ENCODE measurements at places on chromosomes 2 and 18.

- DNase-seq = no peak
These were observed 141.4 kb upstream of the PIEZO2 start for GRCh38 chr18:11290786-11291185.

- peak; percentile 49 for DNase-seq
These were observed 566 bp upstream of the CMPK2 start for GRCh38 chr2:6866275-6866671.

DNA sequence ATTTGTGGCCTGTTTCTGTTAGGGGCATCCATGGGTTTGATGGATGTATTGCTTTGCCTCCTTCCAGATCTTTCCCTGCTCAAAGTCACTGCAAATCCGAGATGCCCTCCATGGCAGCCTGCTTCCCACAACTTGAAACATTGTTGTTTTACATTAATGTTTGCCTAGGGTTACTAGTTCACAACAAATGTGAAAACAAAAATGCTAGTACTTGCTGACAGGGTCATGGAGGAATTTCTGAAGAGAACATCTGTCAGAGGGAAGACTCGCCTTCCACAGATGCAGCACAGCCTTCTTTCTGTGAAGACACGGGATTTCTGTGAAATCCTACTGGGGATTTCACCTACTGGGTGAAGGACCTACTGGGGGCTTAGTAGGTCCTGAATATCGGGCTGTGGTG is 260.0 kb upstream of the FN1 start:
- no peak for DNase-seq

- DNase-seq = no peak
These were observed 4.3 kb downstream of the GPR17 start for GRCh38 chr2:127650041-127650784.

- no peak for DNase-seq
These were observed 3.8 kb downstream of the NT5C1B start for GRCh38 chr2:18585526-18585925.

DNA sequence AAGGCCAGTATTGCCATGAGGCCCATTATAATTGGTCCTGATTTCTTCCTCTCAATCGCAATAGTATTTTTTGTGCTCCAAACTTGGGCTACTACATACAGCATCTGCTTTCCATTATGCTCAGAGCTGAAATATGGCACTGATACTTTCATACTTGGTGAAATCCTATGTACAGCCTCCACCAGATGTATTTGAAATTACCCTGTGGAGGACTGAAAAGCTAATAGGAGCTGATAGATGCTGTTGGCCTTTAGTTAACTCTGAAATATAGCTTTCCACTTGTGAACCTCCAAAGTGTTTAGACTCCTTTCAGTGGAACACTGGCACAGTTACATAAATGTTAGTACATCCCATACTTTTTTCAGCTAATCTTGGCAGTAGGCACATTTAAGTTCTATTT is 205.7 kb downstream of the NEDD4L start:
- DNase-seq = no peak

DNA sequence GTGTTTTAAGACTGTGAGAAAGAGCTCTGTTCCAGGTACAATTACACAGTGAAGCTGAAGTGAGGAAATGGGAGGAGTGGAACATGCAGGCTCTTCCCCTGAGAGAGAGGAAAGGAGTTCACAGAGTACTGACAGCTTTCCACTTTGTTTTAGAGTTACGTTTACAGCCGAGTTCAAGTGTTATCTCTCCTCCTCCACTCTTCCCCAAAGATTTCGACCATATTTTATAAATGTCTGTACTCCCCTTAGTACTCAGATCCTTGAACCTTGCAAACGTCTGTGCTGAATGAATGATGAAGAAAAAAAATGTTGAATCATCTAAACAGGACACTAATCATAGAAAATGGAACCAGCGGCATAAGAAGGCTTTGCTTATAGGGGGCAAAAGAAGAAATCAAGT is 121.6 kb downstream of the THADA start:
- no peak for DNase-seq

DNA sequence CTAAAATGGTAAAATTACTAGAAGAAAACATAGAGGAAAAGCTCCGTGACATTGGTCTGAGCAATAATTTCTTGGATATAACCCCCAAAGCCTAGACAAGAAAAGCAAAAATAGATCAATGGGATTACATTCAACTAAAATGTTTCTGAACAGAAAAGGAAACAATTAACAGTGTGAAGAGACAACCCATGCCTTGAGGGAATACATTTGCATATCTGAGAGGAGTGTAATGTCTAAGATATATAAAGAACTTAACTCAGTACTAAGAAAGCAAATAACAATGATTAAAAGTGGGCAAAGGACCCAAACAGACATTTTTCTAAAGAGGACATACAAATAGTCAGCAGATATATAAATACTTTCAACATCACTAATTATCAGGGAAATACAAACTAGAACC is 206.2 kb downstream of the VAPA start:
- no peak for DNase-seq

DNA sequence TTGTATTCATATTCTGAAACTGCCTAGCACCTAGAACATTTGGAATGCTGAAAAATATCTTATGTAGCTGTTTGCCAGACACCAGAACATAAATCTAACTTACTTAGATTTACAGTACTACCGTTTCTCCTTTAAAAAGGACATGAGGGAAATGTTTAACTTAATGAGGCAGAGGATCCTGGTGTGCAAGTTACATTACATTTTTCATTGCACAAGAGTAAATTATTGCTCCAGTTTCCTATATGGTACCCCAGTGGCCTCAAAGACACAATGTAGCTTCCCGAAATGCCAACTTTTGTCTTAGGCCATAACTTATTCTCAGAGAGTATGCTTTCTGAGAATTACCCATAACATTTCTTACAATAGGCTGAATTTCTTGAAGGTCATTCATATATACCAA is 105.5 kb upstream of the DTNA start:
- no peak for DNase-seq

GRCh38 chr2:1484131-1484884 is 71.0 kb downstream of the TPO start:
- DNase-seq = no peak

- no peak for DNase-seq
These were observed 20.6 kb upstream of the ANKRD53 start for GRCh38 chr2:70957798-70958197.

DNA sequence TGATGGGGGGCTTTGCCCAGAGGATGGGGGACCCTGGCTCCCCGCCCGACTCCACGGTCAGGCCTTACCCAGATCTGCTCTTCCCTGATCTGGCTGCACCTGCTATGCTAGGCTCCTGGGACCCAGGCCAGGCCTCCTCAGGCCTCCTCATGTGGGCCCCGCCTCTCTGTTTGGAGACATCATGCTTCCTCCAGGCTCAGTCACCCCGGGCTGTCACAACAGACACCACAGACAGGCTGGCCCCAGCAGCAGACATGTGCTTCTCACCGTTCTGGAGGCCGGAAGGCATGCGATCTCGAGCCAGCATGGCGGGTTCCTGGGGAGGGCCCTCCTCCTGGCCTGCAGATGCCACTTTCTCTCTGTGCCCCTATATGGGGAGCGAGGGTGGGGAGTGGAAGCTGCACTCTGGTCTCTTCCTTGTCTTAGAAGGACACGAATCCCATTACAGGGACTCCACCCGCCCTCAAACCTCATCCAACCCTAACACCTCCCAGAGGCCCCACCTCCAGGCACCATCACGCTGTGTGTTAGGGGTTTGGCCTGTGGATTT is 10.8 kb upstream of the NEU4 start:
- no peak for DNase-seq

DNA sequence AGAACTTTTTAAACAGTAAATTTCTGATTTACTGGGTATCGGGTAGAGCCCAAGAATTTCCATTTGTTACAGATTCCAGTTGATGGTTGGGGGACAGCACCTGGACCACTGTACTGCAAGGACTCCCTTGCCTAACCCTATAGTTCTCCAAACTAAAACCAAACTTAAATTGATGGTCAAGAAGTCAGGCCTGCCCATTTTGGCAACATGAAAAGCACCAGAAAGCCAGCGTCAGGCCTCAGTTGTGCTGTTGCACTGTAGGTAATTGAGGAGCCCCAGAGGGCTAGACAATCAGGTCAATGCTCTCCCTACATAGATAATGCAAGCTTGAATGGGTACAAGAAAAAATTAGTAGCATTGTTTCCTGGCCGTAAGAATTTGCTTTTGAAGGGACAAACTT is 40.5 kb downstream of the NOP58 start:
- DNase-seq = no peak

DNA sequence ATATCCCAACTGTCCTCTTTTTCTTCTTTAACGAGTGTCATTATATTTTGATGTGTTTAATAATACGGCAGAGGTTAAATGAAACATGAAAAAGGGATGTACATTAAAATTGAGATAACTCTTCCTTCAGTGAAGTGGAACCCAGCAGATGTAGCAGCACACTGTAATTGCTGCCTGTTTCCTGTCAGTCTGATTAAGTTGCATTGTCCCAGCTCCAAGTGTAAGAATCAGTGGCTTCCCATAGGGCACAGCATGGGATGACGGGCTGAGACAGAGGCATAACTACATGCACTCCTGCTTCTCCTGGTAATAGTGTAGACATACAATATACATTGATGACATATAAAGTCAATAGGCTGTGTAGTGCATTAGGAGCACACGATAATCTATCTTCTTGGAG is 175.8 kb upstream of the TCF4 start:
- no peak for DNase-seq

DNA sequence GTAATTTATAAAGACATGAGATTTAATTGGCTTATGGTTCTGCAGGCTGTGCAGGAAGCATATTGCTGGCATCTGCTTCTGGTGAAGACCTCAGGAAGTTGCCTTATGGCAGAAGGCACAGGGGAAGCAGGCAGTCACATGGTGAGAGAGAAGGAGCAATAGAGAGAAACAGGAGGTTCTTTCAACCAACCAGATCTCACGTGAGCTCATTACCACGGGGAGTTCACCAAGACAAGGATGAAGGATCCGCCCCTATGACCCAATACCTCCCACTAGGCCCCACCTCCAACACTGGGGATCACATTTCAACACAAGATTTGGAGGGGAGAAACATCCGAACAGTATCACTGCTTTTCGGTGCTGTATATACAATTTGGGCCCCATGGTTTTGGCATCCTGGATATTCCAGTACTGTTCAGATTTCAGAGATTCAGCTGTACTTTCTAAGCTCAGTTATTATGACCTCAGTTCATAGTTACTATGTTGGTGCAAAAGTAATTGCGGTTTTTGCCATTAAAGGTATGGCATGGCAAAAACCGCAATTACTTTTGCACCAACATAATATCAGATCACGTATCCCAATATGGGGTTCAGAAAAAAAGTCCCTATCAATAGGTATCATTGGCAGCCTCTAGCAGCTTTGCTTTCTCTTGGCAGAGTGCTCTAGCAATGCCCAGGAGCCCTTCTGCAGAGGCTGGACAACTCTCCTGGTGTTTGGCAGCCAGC is 189.6 kb upstream of the SIX3 start:
- DNase-seq = peak; percentile 8

DNA sequence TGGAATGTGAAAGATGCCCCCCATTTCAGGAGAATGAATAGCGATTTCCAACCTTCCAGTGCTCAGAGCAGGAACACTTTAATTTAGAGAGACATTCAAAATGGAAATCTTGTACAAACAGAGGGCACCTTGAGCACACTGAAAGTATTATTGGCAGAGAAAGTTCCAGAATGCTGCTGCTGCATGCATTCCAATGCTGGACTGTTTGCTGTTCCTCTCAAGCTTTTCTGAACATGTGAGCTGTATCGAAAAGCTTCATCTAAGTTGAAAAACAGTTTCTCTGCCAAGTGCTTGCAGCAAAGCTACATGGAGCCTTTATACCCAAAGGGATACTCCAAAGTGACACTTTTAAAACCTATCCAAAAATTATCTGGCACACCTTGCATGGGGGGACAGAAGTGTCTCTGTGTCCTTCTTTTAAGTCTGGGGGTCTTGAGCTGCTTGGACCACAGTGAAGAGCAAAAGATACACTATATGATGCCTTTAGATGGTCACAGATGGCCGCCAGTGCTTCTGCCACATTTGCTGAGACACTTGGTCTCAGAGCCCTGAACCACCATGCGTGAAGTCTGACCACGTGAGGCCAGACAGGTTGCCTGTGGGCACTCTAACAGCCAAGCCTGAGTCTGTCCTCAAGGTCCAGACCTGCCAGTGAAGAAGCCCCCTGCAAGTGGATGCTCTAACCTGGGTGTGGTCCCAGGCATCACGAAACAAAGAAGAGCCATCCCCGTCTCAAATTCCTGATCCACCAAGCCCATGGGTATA is 18.8 kb downstream of the UXS1 start:
- no peak for DNase-seq

DNA sequence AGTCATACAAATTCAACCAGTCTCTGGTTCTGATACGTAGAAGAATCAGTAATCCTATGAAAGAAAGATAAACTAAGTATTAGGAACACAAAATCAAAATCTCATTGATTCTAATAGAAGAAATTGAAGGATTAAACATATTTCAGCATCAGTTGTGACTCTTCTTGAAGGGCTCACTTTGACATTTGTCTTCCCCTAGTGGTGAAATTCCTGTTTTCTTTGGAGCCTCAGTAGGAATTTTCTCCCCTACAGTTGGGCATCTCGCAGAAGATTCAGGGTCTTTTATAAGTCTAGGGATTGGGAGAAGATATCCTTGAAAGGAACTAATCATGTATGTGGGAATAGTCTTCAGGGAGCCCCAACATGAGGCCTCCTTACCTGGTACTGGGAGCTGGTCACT is 2.8 kb upstream of the CRYGB start:
- no peak for DNase-seq

DNA sequence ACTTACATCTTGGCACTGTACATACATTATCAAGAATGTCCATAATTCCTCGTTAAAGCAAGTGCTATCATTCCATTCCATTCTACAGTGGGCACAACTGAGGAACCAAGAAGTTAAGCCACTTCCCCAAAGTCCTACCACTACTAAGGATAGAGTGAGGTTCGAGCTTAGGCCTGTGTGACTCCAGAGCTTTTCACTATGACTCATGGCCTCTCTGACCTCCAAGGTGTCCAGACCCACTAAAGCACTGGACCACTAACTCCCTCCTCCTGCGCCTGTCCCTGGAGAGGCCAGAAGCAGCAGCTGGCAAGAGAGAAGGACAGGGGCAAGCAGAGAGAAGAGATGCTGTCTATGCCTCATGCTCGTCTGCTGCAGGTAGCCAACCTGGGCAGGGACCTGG is 117.0 kb downstream of the ZBTB7C start:
- DNase-seq = no peak

- no peak for DNase-seq
These were observed 392.5 kb downstream of the IRS1 start for GRCh38 chr2:226407135-226407534.

- DNase-seq = no peak
These were observed 5.6 kb upstream of the SMAD7 start for GRCh38 chr18:48956356-48956755.

- DNase-seq = no peak
These were observed 98.5 kb upstream of the HAAO start for GRCh38 chr2:42890791-42891355.
